Cardiac fibroblast (primary cell): ENCODE measurements at places on chromosomes 2 and 18.

- DNase-seq: no peak
Measured at GRCh38 chr2:178528647-178529046, 48.4 kb downstream of the PLEKHA3 start.

DNA sequence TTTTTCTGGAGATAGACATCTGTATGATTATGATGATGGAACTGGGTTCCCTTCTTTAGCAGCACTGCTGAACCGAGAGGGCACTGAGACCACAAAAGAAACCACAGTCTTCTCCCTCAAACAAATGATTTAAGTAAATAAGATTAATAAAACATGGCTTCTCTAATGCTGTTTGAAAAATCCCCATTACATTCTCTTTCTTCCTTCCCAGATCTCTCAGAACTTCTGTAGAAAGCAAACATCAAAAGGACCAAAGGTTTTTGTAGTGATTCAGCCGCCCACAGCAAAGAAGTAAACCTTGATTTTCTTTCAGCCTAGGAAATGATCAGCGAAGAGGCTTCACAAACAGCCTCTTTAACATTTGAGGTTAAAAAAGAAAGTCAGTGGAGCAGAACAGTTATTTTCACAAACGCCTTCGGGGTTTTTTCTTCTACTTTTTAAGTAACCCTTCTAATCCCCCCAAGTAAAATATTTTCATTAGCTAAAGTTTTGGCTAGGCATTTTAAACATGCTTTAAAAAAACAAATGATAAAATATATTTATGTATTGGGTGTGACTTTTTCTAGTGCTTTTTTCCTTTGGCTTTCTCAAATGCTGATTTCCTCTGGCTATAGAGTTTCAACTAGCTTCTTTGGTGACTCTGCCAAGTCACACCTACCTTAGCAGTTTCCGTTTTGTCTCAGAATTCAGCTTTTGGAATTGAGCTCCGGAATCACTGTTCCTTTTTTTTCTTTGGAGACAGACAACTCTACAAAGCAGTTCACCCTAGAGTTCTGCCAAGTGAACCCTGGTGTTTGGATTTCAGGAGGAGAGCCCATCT lies 89.6 kb downstream of the UPP2 start:
- no peak for DNase-seq

- peak; percentile 76 for DNase-seq
Measured at GRCh38 chr2:166230024-166230723, 102.4 kb upstream of the SCN1A start.

DNA sequence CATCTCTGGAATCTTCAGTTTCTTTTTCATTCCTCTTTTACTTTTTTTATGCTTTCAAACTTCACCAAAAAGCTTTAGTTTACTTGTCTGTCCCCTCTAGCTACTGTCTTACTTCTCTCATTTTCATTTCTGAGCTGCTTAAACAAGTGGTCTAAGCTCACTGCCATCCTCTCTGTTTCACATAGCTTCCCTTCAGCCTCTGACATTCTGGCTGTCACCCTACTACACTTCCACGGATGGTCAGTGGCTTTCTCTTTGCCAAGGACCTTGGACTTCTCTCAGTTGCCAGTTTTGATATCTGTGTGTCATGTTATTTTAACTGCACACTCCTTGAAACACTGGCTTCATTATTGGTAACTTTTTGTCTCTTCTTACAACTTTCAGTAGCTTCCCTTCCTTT lies 176.1 kb downstream of the IKZF2 start:
- DNase-seq: no peak
